ENCODE measurements at places on chromosomes 4 and X.

DNA sequence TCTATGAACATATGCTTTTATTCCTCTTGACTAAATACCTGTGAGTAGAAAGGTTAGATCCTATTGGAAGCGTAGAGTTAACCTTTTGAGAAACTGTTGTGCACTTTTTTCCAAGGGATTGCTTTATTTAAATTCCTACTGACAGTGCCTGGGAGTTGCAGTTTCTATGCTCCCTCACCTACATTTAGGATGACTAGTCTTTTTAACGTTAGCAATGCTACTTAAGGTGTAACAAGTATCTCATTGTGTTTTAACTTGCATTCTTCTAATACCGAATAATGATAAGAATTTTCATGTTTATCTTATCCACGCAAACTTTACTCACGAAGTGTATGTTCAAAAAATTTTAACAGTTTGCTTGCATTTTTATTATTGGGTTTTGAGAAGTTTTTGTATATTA is 1123.9 kb upstream of the PCDH7 start:
- no peak for DNase-seq

- no peak for DNase-seq
These were observed 6.2 kb upstream of the RTL3 start for GRCh38 chrX:78665342-78665741.

- no peak for DNase-seq
These were observed 173.2 kb downstream of the CBLL2 start for GRCh38 chrX:22445880-22446279.

- no peak for DNase-seq
These were observed 43.5 kb upstream of the DDX60 start for GRCh38 chr4:168362025-168362401.
